ENCODE measurements at places on chromosomes 1 and 21.

- no peak for DNase-seq
Measured at GRCh38 chr1:237911911-237912310, 21.2 kb upstream of the ZP4 start.

GRCh38 chr1:82108843-82109242, 308.1 kb downstream of the ADGRL2 start:
- no peak for DNase-seq

DNA sequence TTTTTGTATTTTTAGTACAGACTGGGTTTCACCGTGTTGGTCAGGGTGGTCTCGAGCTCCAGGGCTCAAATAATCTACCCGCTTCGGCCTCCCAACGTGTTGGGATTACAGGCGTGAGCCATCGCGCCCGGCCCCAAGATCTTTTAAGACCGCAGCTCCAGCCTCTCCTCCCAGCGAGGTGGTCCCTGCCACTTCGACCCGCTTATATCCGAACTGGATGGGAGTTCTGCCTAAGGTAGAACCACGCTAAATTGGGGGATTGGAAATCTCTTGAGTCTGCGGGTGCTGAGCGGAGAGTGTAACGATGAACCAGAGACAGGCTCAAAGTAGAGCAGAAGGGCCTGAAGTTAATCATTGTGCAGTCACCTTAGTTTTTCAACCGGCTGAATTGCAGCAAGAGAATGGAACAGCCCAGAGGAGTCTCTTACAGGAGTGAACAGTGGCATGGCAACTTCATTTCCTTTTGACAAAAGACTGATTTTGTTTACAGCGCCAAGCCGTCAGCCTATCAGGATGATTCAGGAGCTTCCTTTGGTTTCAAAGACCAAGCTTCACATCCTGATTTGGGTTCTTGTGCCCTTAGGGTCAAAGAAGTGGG, 726 bp upstream of the CYB5R1 start:
- no peak for DNase-seq

- DNase-seq: no peak
Measured at GRCh38 chr1:25832336-25833037, 12.7 kb downstream of the MTFR1L start.

DNA sequence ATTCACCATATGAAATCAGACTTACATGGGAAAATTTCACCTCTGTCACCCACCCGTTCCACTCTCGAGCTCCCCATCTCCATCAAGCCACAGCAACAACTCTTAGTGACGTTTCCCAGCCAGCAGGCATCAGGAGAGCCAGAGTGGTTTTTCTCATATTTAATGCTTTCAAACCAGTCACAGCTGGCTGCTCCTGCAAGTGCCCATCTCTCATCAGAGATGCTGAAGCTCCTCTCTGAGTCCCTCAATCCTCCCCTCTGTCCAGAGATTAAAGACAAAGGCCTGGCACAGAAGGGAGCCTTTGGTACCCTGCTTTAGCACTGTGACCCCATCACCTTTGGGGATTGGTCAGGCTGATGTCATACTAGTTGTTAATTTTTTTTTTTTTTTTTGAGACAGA, 277.3 kb downstream of the DNM3 start:
- DNase-seq: no peak

DNA sequence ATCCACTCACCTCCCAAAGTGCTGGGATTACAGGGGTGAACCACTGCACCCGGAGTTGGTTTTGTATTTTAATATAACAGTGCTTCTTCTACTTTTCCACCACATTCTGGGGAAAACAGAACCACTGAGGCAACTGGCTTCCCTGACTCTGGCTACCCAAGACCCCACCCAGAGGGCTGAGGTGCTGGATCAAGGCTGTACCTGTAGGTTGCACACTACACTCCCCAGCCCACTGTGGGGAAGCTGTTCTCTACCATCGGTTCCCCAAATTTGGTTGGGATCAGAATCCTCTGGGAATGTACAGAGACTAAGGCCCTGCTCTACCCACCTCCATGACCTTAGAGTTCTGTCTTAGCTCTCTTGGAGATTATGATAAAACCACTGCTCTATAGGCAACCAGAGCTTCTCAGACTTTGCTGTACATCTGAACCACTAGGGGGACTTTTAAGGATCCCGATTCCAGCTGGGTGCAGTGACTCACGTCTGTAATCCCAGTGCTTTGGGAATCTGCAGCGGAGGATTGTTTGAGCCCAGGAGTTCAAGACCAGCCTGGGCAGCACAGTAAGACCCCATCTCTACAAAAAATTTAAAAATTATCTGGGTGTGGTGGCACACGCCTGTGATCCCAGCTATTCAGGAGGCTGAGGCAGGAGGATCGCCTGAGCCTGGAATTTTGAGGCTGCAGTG, 51.6 kb downstream of the GNG4 start:
- DNase-seq: no peak

- no peak for DNase-seq
Measured at GRCh38 chr1:242004751-242005495, 6.0 kb upstream of the MAP1LC3C start.

- peak; percentile 87 for DNase-seq
Measured at GRCh38 chr1:54810153-54810942, 9.2 kb upstream of the TTC22 start.

- DNase-seq: no peak
Measured at GRCh38 chr1:232704256-232704655, 74.3 kb upstream of the SIPA1L2 start.

DNA sequence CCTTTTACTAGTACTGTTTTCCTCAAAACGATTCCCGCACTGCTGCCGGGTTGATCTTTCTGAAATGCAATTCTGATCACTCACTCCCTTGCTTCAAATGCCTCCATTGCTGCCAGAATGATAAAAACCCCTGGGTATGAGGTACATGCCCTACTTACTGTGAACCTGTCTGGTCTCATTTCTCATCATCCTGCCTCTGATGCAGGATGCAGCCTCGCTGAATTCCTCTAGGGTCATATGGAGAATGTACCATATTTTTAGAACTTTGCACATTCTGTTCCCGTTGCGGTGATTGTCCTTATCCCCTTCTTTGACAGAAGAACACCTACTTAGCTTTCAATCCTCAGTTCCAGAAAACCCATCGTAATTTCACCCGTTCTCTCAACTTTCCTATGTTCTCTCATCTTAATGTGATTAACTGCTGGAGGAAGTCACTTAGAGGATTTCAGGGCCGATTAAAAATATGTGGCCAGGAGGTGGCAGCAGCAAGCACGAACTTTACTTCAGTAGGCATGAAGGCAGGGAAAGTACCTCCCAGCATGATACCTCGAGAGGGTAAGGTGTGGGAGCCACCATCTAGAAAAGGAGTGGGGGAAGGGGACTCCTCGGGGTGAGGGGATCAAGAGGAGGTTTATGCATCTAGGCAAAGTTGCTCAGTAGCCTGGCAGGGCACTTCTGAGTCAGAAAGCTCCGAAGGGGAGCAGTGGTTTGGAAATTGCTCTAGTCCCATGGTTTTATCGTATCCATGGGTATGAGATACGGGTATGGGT, 361.5 kb upstream of the ZP4 start:
- DNase-seq: no peak

DNA sequence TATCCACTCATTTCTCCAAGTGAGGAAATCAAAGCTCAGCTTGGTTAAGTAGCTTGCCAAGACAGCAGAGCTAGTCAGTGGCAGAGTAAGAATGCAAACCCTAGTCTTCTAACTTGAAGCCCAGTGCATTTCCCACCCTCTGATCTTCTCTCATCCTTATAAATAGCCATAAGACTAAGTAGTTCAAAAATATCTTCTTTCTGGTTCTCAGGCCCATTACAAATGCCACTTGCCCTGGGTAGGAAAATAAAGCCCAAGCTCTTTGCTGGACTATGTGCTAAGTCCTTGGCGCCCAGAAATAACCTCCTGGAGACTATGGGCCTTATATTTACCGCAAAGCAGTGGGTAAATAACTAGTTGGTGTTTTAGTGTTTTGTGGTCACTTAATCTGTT, 505.8 kb downstream of the PLPP3 start:
- DNase-seq: no peak

GRCh38 chr1:72284348-72285073, 2.2 kb upstream of the NEGR1 start:
- no peak for DNase-seq

GRCh38 chr1:71950579-71950978, 331.8 kb downstream of the NEGR1 start:
- DNase-seq: no peak

DNA sequence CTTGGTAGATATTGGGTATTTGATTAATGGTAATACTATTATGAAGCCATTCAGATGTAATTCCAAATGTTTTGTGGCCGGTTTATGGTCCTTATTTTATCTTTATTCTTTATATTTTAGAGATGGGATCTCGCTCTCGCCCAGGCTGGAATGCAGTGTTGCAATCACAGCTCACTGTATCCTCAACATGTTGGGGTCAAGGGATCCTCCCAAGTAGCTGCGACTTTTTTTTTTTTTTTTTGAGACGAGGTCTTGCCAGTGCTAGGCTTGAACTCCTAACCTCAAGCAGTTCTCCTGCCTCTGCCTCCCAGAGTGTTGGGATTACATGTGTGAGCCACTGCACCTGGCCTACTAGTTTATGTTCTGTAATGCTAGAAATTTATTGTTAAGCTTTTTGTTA, 4.7 kb downstream of the DDI2 start:
- no peak for DNase-seq

DNA sequence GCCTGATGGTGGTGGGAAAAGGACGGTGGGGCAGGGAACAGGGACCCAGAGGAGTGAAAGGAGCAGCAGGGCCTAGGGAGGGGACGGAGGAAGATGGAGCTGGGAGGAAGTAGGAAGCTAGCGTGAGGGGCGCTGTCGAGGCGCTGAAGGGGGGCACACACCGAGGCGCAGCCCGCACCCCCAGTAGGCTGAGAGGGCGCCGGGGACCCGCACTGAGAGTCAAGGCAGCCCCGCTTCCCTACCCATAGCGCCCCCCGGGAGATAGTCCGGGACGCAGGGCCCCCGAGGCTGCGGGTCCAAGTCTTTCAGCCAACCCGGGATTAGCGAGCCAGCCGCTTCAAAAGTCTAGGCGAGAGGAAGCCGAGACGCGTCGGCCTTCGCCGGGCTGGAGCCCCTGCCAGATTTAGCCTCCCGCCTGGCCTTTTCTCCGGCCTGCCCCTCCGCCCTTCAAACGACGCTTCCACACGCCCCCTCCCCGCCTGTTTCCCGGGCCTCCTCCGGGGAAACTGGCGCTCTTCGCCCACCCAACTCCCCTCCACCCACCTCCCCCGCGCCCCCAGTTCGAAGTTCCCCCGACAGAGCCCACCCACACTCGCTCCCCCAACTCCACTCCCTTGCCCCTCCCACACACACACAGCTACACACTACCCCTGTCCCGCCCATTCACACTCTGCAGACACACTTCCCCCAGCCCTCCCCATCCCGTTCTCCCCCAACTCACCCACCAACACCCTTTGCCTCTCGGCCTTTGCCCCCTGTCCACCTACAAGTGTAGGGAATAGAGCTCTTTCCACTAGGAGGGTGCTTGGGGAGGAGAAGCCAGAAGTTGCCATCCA, 7.8 kb upstream of the PROX1 start:
- no peak for DNase-seq

- no peak for DNase-seq
Measured at GRCh38 chr1:1270813-1271212, 2.8 kb downstream of the UBE2J2 start.

- DNase-seq: no peak
Measured at GRCh38 chr1:30551603-30552002, 171.8 kb downstream of the MATN1 start.

DNA sequence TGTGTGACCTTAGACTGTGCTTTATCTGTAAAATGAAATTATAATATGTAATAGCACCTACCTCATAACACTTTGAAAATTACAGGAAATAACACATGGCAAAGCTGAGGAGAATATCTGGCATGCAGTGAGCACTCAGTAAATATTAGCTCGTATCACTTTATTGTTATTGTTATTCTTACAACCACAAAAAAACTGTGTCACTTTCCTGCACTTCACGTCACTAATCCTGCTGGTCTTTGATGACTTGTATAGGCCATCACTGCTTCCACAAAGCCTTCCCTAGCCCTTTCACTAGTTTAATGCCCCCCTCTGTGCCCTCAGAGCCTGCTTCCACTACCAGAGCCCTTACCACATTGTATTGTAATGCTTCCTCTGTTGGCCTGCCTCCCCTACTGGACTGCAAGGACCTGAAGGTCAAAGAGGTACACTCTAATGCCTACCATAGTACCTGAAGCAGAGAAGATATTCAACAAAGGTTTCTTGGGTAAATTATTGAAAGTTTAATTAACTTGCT, 231.6 kb downstream of the NFIA start:
- DNase-seq: no peak

DNA sequence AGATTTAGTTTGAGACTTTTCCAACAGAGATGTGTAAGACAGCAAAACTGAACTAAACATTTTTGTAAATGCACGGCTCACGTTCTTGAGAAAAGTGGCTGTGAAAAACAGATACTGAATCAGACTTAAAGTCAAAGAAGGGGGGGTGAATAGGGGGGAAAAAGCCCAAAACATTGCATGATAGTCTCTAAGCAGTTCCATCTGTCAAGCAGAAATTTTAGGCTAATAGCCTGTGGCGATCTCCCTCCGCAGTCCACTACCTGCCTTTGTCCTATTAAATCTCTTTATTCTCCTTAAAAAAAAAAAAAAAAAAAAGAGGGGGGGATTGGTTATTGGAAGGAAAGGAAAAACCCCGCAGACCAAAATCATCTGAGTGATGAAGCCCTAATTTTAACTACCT, 217.6 kb upstream of the NFIA start:
- DNase-seq: no peak

GRCh38 chr1:26300578-26301275, 5.7 kb downstream of the UBXN11 start:
- no peak for DNase-seq

GRCh38 chr1:193183019-193183627, 3.3 kb downstream of the B3GALT2 start:
- DNase-seq: no peak

- DNase-seq: no peak
Measured at GRCh38 chr1:4408380-4408779, 246.0 kb upstream of the AJAP1 start.

DNA sequence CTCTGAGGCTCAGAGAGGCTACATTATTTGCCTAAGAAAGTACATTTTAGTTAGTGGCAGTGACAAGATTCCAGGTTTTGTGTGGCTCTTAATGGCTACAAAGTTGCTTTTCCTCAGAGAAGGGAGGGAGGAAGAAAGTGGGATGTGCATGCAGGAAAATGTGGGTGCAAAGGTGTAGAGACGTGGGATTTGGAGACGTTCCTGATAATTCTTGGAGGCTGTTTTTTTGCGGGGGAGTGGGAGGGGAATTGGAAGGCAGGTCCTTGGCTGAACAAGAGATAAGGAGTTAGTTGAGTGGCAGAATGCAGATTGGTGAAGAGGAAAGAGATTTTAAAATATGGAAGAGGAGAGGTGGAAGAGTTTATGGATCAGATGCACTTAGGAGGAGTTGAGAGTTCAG, 258.1 kb downstream of the GRIK3 start:
- no peak for DNase-seq

GRCh38 chr1:17181781-17182464, 23.0 kb upstream of the PADI1 start:
- DNase-seq: no peak

- no peak for DNase-seq
Measured at GRCh38 chr1:33319949-33320618, 814 bp downstream of the A3GALT2 start.

GRCh38 chr1:232247669-232248068, 382.3 kb downstream of the SIPA1L2 start:
- no peak for DNase-seq

- no peak for DNase-seq
Measured at GRCh38 chr1:234865171-234866006, 255.4 kb upstream of the IRF2BP2 start.

GRCh38 chr21:46097336-46098293, at the start of gene COL6A2:
COL6A2 (plus strand) TSS chr21:46098112.
- DNase-seq: peak; percentile 62

GRCh38 chr1:192474080-192474683, 101.4 kb upstream of the RGS1 start:
- no peak for DNase-seq

Data from stimulated activated effector memory CD8-positive, alpha-beta T cell treated with anti-CD3 and anti-CD28 coated beads, Interleukin-12 subunit alpha, Interleukin-12 subunit beta, amount 100 ng/mL, for 72 hours (primary cell).